ENCODE measurements at places on chromosomes 4 and X. TPM values are rescaled to one million over a fixed set of nuclear protein-coding genes. Genes with fewer than 3 reads are reported as not detected.
A peak's percentile ranks its signal among the peaks of the same experiment; 100 is the strongest.

GRCh38 chr4:2335729-2336101, 73.8 kb upstream of the MXD4 start:
- peaks cover 2% of the 10 kb centered on the region for H3K4me1 ChIP-seq
- no peak for DNase-seq
- no peak overlapping the region for H3K27ac ChIP-seq
- no peaks in the 10 kb centered on the region for H3K27me3 ChIP-seq

DNA sequence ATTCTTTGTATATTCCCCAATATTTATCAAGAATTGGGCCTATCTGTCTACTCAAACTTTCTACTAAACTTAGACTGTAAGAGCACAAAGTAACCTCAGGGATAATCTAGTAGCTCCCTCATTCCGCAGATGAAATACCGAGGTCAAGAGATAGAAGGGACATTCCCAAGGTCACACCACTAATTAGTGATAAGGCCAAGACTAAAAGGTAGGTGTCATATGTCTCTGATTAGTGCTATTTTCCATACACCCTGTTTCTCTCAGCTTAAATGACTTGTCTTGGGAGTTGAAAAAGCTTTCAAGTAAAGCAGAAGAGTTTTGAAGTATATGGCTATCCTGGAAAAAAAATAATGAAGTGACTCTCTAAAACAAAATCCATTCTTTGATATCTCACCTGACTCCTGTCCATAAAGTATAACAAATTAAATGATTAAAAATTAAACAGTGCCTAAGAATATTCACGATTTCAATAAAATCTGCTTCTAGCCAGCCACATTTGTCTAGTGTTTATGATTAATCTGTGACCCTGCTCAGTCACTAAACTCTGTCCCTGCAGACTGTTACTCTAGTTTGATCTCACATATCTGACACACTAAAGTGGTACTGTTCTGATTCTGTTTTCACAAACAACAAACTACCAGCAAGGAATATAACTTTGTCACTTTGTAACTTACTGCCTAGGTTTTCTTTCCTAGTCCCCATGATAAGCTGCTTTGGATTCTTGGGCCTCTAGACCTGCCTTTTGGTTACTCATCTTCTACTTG, 10.3 kb downstream of the GPR174 start:
- no peaks in the 10 kb centered on the region for H3K27me3 ChIP-seq
- H3K36me3 ChIP-seq: no peaks in the 10 kb centered on the region
- H3K27ac ChIP-seq: no peak overlapping the region
- H3K4me3 ChIP-seq: no peak overlapping the region
- no peak for DNase-seq
- no peaks in the 10 kb centered on the region for H3K4me1 ChIP-seq

DNA sequence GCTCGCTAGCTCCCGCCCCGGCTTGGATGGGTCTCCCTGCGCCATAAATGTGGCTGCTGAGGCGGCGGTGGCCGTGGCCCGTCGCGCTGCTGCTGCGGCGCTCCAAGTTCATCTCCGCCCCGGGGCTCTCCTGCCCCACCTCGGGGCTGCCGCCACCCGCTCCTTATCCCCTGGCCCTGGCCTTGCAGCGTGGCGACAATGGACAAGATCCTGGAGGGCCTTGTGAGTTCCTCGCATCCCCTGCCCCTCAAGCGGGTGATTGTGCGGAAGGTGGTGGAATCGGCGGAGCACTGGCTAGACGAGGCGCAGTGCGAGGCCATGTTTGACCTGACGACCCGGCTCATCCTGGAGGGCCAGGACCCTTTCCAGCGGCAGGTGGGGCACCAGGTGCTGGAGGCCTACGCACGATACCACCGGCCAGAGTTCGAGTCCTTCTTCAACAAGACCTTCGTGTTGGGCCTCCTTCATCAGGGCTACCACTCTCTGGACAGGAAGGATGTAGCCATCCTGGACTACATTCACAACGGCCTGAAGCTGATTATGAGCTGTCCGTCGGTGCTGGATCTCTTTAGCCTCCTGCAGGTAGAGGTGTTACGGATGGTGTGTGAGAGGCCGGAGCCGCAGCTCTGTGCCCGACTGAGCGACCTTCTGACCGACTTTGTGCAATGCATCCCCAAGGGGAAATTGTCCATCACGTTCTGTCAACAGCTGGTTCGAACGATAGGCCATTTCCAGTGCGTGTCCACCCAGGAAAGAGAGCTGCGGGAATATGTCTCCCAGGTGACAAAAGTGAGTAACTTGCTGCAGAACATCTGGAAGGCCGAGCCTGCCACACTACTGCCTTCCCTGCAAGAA, 763 bp downstream of the USP38 start:
- H3K36me3 ChIP-seq: no peaks in the 10 kb centered on the region
- peak overlapping the region; percentile 92 for H3K4me3 ChIP-seq
- peaks cover 9% of the 10 kb centered on the region for H3K27me3 ChIP-seq
- H3K27ac ChIP-seq: peak overlapping the region; percentile 95
- DNase-seq: peak; percentile 13

GRCh38 chrX:140710710-140711109, 1.2 kb downstream of the LINC00632 start:
- H3K4me1 ChIP-seq: peaks cover 5% of the 10 kb centered on the region
- no peaks in the 10 kb centered on the region for H3K36me3 ChIP-seq
- no peaks in the 10 kb centered on the region for H3K27me3 ChIP-seq
- H3K27ac ChIP-seq: no peak overlapping the region
- H3K4me3 ChIP-seq: peak overlapping the region; percentile 80

GRCh38 chr4:38562751-38563198, 101.2 kb upstream of the KLF3 start:
- peak overlapping the region; percentile 41 for H3K27ac ChIP-seq
- H3K4me3 ChIP-seq: no peak overlapping the region
- no peak for DNase-seq
- H3K36me3 ChIP-seq: no peaks in the 10 kb centered on the region
- peaks cover 3% of the 10 kb centered on the region for H3K27me3 ChIP-seq
- H3K4me1 ChIP-seq: peaks cover 9% of the 10 kb centered on the region

DNA sequence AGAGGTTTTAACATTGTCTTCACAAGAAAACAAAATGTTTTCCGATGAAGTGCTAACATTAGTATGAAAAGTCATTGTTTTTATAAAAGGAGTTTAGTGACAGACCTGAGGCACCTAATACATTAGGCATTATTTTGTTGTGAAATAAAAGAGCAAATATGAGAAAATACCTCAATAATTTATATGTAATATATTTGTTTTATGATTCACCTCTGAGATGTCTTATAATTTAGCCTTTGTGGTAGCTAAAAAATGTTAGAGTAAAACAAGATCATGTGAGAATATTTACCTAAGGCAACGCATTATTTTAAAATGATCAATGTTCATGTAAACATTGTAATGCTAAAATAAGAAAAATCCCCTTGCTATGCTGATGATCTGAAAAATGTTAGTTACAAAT, 100.9 kb upstream of the WDFY3 start:
- no peak overlapping the region for H3K4me3 ChIP-seq
- H3K4me1 ChIP-seq: peaks cover 9% of the 10 kb centered on the region
- H3K27me3 ChIP-seq: peaks cover 2% of the 10 kb centered on the region
- H3K27ac ChIP-seq: no peak overlapping the region

- H3K4me3 ChIP-seq: no peak overlapping the region
- no peaks in the 10 kb centered on the region for H3K36me3 ChIP-seq
- no peak for DNase-seq
Observed at GRCh38 chrX:74242484-74243138, 61.4 kb upstream of the ZCCHC13 start.

The ATP2B3 gene
- total RNA-seq: 68.0 TPM

The SLC4A4 gene
- 0.86 TPM for total RNA-seq

All from glutamatergic neuron (in vitro differentiated cells).